Stimulated activated CD4-positive, alpha-beta T cell treated with anti-CD3 and anti-CD28 coated beads, TNF-alpha, amount 100 ng/mL, for 24 hours (primary cell): ENCODE measurements at places on chromosomes 5 and 9.

- no peak for DNase-seq
These were observed 258.7 kb upstream of the FBXL7 start for GRCh38 chr5:15241216-15241821.

DNA sequence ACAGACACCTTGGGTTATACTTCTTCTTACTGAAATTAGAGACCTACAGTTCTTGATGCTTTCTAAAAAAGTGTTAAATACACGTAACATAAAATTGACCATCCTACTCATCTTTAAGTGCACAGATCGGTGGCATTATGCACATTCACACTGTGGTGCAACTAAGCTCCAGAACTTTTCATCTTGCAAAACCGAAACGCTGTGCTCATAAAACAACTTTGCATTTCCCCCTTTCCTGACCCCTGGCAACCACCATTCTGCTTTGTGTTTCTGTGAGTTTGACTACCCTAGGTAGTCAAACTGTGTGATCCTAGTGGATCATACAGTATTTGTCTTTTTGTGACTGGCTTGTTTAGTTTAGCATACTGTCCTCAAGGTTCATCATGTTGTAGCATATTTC is 3.9 kb downstream of the MVB12B start:
- no peak for DNase-seq

GRCh38 chr9:134681061-134681661 is 39.6 kb downstream of the COL5A1 start:
- DNase-seq: no peak

GRCh38 chr5:171629628-171630349 is 155.8 kb upstream of the SMIM23 start:
- peak; percentile 21 for DNase-seq

DNA sequence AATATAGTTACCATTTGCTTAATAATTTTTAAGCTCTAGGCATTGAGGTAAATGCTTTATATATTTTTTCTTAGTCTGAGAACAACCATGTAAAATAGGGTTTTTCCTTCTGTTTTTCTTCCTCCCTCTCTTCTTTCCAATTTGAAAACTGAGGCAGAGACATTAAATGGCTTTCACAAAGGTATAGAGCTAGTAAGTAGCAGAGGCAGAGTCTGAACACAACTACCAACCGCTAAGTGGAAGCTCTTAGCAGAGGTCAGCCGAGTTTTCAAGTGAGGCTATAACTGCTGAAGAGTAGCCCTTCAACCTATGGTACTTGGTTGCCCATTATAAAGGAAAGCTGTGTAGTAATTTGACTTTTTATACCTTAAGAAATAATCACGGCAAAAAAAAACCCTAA is 187.1 kb downstream of the MEF2C start:
- no peak for DNase-seq

DNA sequence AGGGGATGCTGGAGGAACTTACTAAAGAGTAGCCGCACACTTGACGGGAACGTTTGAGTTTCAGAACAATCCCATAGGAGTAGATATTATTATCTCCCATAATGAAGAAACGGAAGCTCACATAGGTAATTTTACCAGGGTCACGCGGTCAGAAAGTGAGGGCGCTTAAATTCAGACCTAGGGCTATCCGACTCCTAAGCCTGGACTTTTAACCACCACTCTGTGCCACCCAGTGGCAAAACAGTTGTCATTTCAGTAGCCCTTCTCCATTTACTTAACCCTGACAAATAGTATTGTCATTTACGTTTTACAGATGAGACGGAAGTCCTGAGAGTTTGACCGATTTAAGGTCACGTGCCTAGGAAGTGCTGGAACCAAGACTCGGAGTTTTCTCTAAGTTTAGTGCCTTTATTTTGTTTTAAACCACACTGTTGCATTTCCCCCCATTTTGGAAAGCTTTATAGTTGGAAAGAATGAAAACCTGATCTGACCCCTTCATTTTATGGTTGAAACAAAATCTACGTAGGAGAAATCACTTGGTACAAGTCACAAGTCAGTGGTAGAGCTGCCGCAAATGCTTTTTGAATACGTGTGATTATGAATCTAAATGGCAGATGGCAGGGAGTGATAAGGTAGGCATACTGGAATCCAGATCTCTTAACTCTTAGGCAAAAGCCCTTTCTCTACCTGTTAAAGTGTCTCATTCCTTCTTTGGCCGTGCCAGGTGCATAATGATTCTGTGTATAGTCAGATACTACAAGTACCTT is 650 bp downstream of the MRRF start:
- no peak for DNase-seq

DNA sequence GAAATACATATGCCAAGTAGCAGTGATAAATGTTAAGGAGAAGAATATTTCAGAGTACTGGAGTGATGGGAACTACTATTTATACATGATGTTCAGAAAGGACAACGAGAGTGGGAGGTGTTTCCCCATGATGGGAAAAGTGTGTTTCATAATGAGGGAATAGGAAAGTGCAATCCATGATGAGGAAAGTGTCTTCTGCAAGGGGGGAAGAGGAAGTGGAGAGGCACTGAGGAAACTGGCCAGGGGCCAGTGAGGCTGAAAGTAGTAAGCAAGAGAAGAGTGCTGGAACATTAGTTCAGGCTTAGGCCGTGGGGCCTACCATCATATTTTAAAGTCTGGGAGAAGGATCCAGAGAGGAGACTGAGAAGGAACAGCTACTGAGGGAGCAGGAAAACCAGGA is 327.2 kb downstream of the SLF1 start:
- DNase-seq: no peak

DNA sequence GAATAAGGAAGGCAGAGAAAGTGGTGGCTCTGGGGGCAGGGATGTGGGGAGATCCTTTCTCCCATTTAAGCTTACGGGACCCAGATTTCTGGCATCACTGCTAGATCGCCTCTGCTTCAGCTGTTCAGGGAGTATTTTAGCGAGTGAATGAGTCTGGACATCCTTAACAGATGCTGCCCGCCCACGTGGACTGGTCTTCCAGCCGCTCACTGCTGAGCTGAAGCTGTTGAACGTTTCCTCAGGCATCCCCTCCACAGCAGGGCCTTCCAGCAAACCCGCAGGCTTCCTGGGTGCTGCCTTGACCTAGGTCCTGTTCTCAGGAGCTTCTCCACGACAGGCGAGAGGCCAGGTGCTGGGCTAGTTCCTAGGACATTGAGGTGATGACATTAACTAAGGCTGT is 144.4 kb upstream of the EFNA5 start:
- DNase-seq: no peak

- DNase-seq: no peak
These were observed 708.6 kb downstream of the DTWD2 start for GRCh38 chr5:118279540-118280294.

- no peak for DNase-seq
These were observed 339.7 kb downstream of the RAB3C start for GRCh38 chr5:58922461-58923171.

- no peak for DNase-seq
These were observed 37.7 kb upstream of the STXBP1 start for GRCh38 chr9:127574072-127574993.

DNA sequence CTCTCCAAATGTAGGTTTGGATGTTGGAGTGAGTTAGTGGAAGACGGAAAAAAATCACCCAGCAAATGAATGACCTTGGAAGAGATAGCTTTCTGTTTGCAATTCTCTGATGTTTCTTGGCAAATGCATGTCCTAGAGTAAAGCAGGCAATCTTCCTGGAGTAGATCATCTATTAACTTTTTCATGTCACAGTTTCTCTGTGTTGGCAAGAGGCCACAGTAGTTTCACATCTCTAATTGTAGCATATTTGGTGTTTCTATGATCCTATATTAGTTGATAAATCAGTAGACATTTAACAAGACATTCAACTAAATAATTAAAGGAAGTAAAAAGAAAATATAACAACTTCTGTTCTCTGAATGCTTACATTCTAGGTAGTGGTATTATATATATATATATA is 138.2 kb upstream of the MINAR2 start:
- no peak for DNase-seq

- no peak for DNase-seq
These were observed 147.6 kb upstream of the TRIM32 start for GRCh38 chr9:116539549-116539948.

GRCh38 chr5:37657046-37657445 is 182.8 kb downstream of the GDNF start:
- no peak for DNase-seq

- no peak for DNase-seq
These were observed 201.2 kb downstream of the FOXD4L6 start for GRCh38 chr9:40927260-40927631.

- no peak for DNase-seq
These were observed 210.1 kb upstream of the CDH10 start for GRCh38 chr5:24854850-24855249.

DNA sequence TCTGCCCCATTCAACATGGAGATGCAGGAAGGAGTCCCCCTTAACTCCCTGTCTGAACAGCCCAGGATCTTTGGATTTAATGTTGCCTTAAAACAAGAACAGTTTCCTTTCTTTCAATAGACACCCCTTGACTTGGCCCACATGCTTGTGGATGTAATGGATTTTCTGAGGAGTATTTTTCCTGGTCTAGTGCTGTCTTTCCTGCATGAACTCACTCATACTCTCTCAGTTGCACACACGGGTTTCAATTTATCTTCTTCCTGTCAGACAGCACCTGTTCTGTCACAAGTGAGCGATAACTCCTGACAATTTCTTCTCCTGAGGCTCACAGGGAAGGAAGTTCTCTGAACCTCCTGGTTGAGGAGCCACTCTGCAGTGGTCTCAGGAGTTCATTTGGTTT is 85.1 kb downstream of the ACER2 start:
- DNase-seq: no peak

- no peak for DNase-seq
These were observed 131.1 kb upstream of the NR4A3 start for GRCh38 chr9:99690573-99690972.

- DNase-seq: no peak
These were observed 1247.4 kb downstream of the EFNA5 start for GRCh38 chr5:106423109-106423897.

DNA sequence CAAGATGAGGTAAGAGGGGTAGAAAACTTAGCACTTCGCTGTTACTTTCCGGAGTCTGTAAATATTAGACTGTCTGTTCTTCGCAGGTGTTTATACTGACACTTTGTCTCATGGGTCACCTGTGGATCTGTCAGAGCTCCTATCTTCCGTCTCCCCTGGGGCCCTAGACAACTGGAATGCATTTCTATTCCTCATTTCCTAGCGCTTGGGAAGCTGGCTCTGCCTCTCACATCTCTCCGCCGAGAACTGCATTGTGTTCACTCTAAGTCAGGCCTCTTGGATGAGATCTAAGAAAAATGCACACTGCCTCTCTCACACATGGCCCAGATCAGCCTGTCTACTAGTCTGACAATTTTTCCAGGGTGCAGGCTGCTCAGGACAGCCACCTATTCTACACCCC is 39.5 kb downstream of the PCA3 start:
- DNase-seq: no peak

DNA sequence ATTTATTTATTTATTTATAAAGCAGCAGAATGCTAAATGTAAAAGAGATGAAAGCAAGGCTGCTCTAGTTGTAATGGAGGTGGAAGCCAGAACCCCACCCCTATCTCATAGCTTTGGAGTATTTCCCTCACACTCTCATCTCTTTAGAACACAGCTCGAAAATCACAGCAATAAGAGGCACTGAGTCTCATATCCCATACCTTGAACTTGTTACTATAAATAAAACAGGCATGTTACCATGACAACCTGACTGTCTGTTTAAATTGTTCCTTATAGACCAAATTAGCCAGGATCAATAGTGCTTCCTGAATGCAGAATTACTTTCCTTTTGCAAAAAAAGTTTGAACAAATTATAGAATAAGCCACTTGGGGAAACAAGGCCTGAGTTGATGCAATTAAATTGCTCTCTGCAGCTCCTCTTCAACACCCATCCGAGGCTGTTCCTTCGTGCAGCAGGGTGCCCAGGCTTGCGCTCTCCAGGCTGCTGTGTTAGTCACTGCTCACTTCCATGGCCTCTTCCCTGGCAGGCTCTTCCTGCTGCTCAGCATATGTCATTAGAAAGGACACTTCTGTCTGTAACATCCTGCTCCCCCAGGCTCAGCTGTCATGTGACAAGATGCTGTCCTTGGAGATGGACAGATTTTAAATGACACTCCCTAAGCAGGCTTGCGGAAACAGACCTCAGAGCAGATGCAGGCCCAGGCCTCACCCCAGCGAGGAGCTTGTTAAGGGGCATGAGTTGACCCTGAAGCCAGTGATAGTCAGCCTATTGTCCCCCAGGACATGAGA is 120.2 kb downstream of the CARTPT start:
- no peak for DNase-seq

DNA sequence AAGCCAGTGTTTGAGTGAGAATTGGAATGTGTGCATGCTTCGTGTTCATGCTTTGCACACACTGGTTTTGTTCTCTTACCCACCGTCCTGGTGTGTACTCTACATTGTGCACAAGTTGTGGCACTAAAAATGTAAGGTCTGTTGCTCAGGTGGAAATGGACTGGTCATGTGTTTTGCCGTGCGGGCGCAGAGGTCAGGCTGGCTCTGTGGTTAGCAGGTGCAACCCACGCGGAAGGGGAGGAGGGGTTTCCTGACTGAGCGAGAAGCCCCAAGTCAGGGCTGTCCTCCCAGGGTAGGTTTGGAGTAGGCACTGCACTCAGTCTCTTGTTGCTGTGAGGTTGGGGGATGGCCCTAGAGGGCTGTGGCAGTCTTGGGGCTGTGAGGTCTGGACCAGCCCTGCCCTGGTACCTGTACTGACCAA is 86.6 kb downstream of the EHMT1 start:
- no peak for DNase-seq

DNA sequence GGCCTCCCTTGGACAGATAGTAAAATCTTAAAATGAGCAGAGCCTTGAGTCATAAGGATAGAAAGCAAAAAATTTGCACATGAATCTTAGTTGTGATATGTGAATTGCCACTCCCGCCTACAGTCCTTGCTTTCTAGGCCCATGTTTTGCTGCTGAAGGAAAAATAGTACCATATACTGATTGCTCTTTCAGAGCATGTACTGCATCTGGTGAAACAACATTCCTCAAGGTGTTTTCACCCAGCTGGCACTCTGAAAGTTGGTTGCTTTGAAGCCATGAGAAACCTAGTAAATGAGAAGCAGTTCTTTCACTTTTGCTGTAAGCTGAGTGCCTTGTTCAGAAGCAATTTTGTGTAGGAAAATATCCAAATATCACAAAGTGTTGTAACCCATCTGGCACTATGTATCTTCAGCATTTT is 10.3 kb downstream of the CDC37L1 start:
- no peak for DNase-seq

DNA sequence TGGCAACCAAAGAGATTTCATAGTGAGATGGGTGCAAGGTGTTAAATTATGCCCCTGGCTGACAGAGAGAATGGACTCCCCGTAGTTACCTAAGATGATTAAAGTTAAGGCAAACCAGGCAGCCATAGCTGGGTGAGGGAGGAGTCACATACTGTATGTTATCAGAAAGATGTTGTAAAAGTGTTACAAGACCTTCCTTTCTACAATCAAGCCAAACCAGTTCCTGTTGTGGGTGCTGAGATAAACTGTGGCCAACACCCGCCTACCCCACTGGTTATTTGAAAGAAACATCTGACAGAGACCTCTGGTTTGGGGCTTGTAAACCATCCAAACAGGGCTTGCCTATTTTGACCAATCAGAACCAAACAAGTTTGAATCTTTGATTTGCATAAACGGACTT is 684.7 kb upstream of the NUDT12 start:
- no peak for DNase-seq

- DNase-seq: peak; percentile 92
These were observed at the start of gene INIP for GRCh38 chr9:112717661-112718331. Gene INIP, minus strand, starts transcription at chr9:112718117. Its CDS starts 1,632 bp downstream, at chr9:112716485.

- no peak for DNase-seq
These were observed 4.5 kb downstream of the DBN1 start for GRCh38 chr5:177468685-177469628.

- no peak for DNase-seq
These were observed 19.9 kb upstream of the UBAC1 start for GRCh38 chr9:135980926-135981630.

GRCh38 chr5:38608874-38609273 is 52.4 kb upstream of the LIFR start:
- DNase-seq: no peak
